SW 1271 (cell line): ENCODE measurements at places on chromosomes 1 and 21.

DNA sequence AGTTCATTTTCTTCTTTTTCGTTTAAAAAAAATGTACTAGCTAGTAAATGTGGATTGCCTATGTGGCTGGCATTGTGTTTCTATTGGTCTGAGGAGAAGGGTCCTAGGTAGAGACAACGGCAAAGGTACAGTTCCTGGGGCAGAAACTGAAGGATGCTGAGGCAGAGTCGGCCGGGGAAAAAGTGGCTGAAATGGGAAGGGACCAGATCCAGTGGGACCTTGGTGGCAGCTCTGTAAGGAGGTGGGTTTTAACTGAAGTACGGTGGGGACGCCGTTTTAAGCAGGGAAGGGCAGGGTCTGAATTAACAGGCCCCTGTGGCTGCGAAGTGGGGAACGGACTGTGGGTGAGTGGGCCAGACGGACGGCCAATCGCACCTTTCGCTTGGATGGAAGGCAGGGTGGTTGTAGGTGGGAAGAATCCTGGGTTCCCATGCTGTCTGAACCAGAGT lies 420 bp upstream of the VPS13D start:
- no peak for DNase-seq

DNA sequence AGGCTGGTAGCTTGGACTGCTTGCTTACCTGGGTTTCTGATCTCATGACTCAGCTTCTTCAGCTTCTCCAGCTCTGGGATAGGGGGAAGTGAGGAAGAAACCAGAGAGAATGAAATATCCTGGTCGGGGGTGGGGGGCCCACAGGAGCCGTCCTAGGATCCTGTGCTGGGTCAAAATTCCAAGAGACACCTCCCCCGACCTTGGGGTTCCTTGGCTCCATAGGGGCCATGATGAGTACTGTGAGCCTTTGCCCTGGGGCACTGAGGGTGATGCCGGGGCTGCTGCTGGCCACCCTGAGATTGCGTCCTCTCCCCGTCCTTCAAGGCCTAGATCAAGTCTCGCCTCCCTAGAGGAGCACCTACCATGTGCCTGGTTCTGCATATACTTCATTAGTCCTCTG lies 40.0 kb downstream of the MYOM3 start:
- no peak for DNase-seq

DNA sequence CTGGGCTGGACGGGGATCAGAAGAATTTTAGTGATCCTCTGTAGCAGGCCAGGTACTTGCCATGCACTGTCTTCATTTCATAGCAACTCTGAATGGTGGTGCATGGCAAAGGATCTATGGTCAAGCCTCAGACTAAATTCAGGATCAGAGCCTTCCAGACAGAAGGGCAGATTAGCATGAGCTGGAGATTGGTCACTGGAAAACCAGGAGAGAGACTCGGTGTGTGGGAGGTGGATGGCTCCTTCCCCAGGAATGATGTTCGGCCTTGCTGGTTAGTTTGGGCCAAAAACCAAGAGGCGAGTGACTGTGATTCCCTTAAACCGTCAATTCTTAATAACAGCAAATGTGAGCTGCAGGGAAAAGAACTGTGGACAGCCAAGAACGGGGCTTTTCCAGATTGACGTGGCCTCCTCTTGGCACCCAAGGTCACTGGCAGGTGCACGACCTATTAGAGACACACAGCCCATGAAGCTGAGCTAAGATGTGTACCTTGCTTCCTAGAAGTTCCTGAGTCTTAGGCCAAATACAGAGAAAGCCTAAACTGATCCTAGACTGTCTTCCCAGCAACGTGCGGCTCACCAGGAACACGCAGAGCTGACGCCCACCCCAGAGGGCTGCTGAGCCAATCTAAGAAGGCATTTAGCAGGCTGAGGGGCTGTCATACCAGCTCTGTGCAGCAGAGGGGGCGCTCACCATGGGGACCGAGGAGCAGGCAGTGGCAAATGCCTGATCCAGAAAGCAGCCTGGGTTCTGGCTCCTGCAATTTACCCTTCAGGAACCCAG lies 18.5 kb downstream of the ALDH4A1 start:
- DNase-seq, result peak; percentile 44

- no peak for DNase-seq
Measured at GRCh38 chr21:46457801-46458314, 833 bp upstream of the DIP2A start.

GRCh38 chr1:78114034-78114956 lies 68.5 kb downstream of the GIPC2 start:
- DNase-seq, result peak; percentile 71

DNA sequence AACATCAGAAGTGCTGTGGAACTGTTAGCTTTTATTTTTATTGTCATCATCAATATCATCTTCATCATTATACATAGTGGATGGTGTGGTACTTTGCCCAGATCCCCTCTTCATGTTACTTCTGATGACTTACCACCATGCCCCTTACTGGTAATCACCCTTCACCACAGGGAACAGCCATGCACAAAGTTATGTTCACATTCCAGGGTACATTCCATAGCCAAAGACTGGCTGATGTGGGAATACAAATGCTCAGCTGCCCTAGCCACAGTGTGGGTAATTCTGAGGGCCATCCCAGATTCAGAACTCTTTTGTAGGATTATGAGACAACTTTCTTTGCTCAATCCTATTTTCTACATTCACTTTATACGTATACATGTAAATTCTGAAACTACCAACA lies 691.3 kb upstream of the CXADR start:
- no peak for DNase-seq

DNA sequence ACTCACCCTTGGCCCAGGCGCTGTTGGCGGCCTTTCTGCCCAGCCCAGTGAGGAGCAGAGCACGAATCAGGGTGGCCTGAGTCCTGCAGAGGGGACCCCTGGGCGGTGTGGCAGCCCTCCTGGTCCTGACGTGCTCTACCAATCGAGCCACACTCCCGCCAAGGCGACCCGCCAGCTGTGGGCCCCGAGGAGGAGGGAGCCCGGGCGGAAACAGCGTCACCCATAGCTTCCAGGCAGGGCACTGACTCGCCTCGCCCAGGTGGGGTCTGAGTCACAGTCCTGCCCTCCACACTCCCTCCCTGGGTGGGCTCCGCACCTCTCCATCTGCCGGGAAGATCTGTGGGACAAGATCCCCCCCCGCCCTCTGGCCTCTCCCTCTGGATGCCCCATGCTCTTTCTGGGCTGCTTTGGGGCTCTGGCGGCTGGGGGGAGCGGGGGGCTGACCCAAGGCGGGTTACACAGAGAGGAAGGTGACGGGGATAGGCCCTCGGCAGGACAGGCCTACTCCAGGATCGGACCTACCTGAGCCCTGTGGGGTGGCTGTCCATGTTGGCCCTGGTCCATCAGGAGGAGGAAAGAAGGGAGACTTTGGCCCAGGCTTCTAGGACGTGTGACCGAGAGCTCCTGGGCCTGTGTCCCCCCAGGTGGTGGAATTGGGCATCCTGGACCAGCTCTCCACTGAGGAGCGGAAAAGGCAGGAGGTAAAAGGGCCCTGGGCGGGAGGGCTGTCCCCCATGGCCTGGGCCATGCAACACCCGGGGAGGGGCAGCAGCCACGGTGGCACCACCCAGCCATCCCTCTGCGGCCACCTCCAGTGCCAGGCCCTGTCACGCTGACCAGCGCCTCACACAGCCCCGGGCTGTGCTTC lies 14.0 kb downstream of the ARHGEF16 start:
- DNase-seq, result no peak

DNA sequence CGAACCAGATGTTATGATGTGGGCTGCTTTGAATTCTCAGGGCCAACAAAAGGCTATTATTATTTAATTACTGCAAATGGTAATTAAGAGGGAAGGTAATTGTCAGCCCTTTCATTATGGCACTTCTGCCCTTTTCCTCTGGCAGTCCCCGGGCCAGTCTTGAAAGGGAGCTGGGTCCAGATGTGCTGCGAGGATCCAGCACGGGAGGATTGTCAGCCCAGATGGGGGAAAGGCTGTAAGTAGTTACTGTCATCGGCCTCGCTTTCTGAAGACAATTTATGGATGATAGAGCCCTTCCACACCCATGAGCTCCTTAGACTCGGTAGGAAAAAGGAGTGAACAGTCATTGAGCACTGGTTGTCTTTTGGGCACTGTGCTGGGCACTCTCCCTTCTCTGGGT lies 8.7 kb upstream of the ZNF362 start:
- no peak for DNase-seq

DNA sequence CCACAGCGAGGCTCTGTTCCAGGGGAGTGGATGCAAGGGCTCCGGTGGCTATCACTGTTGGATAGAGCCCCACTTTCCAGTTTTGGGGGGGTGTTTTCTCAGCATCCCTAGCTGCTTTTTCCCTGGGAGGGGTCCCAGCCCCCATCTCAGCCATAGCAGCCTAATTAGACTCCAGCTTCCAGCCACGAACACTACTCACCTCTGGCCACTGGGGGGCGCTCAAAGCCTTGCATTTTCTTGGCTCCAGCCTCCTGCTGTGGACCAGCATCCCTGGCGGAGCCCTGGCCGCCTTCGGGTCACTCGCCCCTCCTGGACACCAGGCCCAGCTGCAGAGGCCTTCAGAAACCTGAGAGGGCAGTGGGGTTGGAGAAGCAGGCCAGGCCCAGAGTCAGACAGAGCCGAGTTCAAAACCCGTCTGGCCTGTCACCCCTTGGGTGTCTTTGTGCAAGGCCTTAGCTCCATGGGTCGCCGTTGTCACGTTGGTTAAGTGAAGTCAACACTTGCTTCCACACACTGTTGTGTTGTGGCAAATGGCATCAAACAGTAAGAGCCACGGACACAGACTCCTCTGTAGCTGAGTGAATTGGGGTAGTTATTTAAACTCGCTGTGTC lies 93.5 kb upstream of the ACTL8 start:
- DNase-seq, result no peak

- DNase-seq, result no peak
Measured at GRCh38 chr1:154467434-154468102, 34.5 kb upstream of the TDRD10 start.

GRCh38 chr1:85121744-85122143 lies 73.4 kb upstream of the MCOLN3 start:
- no peak for DNase-seq

DNA sequence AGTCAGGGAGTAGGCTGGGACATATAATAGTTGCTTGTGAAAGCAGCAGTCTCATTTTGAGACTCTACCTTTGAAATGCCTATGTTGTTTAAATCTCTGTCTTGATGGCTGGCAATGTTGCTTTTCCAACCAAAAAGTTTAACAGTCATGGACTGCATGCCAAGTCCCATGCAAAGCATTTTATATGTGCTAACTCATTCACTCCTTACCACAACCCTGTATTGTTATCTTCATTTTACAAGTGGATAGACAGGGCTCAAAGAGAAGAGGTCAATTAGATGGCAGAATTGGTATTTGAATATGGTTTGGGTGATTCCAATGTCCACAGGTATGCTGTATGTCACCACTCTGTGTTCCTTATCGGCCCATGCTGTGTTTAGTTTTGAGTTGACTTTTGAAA lies 331.4 kb upstream of the USP24 start:
- no peak for DNase-seq

DNA sequence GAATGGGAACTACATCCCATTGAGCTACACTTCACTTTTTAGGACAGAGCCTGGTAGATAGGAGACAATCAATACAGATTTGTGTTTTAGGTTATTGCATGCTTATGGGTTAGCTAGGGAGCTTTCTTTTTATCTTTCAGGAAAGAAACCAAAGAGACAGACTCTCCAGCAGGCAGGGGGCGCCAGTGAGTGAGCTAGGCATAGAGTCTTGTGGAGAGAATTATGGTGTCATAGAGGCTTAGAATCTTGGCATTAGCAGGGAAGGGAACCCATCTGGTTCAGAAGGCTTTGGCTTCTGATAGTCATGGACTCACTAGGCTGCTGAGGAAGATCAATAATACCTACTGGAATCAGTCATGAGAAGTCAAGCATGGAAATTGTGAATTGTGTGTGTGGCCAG lies at the start of gene SMCP:
TSS of gene SMCP (plus strand) at position 281 of the 400 bp plus-strand sequence. CDS start 6,101 bp downstream, outside the sequence.
- DNase-seq, result no peak

DNA sequence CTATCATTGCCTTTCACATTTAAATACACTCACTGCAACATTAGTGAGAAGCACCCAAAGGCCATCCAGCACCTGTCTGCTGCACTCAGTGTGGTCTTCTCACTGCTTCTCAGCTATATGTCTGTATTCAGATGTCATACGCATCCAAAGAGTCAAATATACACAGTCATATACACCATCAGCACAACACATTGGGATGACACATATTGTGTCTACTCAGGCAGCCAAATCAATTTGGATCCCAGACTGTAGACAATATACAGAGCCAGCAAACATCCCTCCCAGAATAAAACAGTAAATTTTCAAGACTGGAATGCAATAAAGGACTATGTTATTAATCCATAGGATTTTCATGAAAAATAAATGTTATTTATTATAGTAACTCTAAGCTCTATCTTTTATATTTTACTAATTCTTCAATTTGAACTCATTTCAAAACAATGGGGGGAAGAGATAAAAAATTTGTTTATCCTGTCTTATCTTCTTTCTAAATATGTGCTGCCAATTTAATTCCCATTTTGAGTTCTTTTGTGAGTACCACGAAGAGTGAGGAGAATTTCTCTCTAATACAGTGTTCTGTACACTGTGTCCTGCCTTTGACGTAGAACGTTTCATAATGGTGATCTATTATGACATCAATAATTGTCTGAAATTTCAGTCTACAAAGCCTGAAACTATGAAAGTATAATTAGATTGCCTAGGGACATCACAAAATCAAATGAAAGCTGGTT lies 602.2 kb upstream of the CXADR start:
- no peak for DNase-seq

DNA sequence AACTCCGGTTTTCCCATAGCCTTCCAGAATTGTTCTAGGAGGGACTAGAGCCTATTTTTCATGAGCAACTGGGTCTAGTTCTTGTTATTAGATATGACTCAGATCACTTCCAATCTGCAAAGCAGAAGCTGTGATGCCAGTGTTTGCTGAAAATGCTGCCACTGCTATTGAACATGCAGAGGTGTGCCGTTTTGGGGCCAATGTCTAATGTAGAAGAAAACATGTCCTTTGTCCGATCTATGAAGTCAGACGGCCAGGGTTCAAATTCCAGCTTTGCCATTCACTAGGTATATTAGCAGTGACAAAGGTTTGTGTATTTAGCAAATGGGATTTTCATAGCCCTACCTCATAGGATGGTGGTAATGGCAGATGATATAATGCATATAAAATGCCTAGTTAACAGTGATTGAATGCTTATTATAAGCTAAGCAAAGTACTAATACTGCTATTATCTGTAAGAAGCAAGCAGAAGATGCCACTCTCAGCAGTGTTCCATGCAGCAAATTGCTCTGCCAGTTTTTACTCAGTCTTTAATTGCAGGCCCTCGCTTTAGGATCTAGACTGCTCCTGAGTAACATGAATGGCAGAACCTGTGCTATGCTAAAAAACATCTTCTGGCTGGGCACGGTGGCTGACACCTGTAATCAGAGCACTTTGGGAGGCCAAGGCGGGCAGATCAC lies 40.1 kb upstream of the CXADR start:
- no peak for DNase-seq
